ENCODE measurements at places on chromosomes 7 and 10.

GRCh38 chr10:3784510-3785250, at the start of gene KLF6:
Gene KLF6, minus strand, starts transcription at chr10:3785209. Its CDS starts 195 bp downstream, at chr10:3785014.
- DNase-seq: no peak

GRCh38 chr10:102635377-102635776, 8.9 kb upstream of the TRIM8 start:
- no peak for DNase-seq

- no peak for DNase-seq
Measured at GRCh38 chr10:119521443-119522204, 20.9 kb downstream of the RGS10 start.

DNA sequence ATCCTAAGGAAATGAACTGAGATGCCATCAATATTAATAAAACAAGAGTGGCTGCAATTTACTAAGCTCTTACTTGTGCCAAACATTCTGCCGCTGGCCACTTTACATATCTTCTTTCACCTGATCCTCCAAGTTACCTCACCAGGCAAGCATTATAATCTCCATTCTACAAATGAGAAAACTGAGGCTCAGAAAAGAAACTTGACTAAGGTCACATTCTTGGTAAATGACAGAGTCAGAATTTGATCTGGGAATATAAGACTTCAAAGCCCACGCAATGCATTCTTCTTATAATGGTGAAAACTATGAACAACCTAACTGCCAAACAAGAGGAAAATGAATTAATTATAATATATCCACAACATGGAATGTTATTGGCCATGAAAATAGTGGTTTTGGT, 46.1 kb upstream of the SMNDC1 start:
- DNase-seq: no peak

GRCh38 chr7:7812112-7812511, 93.7 kb upstream of the RPA3 start:
- no peak for DNase-seq

DNA sequence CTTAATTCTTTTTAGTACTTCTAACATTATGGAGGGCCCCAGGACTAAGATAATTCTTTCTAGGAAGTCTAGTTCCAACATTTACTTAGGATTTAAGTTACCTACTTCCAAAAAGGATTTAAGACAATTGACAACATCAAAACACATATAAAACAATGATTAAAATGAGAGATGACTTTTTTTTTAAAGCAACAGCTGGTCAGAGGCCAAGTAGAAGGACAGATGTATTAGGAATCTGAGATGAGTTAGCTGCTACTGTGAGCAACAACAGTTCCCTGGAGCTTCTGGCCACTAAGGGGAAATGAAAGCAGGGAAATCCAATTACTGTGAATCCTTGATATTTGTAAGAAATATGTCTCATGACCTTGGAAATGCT, 222.3 kb downstream of the PHTF2 start:
- DNase-seq: no peak

DNA sequence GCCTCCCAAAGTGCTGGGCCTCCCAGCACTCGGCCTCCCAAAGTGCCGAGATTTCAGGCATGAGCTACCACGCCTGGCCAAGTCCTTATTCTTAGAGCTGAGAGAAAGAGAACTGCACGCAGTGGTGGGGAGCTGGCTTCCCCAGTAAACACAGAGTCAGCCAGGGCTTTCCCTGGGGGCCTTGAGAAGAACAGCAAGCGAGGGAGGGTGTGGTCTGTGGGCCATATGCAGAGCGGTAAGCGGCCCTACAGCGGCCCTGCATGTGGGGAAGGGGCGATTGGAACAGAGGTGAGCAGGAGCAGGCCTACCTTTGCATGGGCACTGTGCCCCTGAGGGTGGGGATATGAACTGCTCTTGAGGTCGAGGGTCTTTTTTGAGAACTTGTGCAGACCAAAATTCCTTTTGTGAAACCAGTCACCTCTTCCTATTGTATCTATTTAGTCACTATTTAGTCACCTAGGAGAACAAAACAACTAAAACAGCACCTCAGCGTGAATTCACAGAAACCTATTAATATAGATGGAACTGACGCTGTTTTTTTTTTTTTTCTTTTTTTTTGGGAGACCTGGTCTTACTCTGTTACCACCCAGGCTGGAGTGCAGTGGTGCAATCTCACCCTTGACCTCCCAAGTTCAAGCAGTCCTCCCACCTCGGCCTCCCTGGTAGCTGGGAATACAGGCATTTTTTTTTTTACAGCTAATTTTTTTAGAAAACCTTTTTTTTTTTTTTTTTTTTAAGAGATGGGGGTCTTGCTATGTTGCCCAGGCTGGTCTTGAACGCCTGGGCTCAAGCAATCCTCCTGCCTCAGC, 36.9 kb upstream of the SH2D4B start:
- DNase-seq: no peak

- no peak for DNase-seq
Measured at GRCh38 chr10:103789161-103789560, 66.2 kb downstream of the SH3PXD2A start.

DNA sequence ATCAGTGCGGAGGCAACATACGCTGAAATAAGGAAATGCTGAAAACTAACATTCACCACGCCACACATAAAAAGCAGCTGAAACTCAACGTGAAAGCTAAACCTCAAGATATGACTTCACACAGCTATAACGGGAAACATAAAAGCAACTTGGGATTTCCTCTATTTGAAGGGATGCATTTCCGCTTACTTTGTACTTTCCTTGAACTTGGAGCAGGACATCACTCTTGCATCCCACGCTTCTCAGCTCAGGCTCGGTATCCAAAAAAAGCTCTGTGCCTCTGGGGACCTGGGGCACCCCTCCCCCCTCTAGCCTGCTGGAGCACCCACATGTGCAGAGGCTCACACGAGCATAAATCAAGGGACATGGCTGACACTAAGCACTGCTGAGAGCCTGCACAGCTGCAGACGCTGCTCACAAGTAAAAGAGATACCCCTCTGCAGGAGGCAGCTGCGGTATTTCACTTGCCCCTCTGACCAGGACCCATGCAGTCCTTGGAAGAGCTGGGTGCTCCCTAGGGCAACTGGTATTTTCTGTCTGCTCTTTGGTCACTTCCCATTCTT, 34.2 kb downstream of the PARD3 start:
- no peak for DNase-seq

GRCh38 chr7:90595342-90595800, 750 bp upstream of the CDK14 start:
- peak; percentile 50 for DNase-seq

GRCh38 chr10:85761906-85762445, 604.6 kb downstream of the GRID1 start:
- no peak for DNase-seq

- peak; percentile 68 for DNase-seq
Measured at GRCh38 chr7:16071246-16071857, 350.0 kb downstream of the CRPPA start.

DNA sequence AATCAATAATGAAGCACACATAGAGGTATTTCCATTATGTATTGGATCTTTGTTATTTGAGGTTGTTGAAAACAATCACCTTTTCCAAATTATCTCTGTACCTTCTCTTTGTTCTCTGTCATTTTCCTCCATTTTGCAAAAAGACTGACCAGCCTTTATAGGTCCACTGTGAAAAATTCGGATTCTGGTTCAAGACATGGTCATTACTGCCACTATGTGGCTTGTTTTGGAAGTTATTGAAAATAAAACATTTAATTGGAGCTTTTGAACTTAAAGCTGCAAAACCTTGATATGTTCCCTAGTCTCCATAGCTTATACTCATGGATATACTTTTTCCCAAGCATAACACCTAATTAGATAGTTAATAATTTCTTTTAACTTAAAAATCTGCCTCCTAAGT, 1094.4 kb downstream of the NRG3 start:
- no peak for DNase-seq

DNA sequence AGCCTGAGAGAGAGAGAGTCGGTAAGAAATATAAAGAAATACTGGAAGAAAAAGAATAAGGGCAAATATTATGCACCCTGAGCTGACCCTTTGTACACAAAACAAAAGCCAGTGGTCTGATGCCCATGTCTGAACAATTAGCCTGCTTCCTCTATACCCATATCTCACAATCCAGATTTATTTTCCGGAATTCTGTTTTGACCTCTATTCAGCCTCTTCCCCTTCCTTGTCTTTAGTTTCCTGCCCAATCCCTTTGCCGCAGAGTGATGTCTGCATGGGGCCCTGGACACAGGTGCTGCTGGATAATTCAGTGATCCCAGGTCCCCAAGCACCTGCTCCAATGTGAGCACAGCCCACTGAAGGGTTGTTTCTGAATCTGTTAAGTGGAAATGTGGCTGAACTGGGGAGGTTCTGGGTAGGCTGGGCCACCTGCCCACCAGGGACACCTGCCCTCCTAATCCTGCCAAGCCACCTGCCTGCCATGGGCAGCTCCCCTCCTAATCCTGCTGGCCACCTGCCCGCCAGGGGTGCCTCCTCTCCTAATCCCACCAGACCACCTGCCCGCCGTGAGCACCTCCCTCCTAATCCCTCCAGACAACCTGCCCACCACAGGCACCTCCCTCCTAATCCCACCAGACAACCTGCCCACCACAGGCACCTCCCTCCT, 23.0 kb downstream of the ADGRA1 start:
- no peak for DNase-seq

GRCh38 chr10:92242380-92242779, 48.5 kb downstream of the CPEB3 start:
- DNase-seq: no peak

DNA sequence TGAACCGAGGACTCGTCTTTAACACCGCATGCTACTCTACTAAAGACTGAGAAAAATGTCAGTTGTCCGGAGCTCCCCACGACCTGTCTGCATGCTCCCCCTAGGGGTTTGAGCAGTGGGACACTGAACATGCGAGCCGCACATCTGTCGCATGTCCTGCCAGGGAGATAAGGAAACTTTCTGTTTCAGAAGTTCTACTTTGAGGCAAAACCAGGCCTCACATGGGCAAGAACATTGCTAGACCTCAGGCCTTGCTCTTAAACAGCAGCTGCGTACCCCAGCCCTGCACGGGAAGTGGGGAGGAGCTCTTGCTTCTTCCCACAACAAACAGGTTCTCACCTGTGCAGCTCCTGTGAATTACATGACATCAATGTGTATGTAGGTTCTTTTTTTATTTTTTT, 30.3 kb upstream of the HERPUD2 start:
- DNase-seq: no peak

DNA sequence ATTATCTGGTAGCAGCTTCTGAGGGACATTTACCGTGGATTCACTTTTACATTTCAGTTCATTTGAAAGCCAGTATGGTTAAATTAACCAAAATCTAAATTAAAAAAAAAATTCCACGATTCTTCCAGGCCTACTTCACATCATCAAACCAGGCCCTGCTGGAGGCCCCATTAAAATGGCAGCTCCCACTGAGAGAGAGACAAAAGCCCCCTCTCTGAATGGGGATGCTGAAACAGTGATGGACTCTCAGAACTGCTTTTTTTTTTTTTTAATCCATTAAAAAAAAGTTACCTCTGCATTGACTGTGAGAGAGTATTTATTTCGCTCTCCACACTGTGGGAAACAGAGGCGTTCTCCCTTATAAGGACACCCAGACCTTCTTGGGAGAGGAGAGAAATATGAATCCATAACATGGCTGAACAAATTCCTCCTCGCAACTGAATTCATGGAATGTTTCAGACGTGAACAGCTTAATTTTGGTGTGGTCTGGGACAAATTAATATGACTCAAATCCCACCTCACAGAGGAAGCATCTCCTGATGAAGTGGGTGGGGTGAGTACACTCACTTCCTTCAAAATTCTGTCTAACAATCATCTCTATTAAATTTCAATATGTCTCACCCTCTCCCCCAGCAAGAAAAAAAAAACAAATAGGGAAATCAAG, 73.5 kb downstream of the SAMD9 start:
- no peak for DNase-seq

DNA sequence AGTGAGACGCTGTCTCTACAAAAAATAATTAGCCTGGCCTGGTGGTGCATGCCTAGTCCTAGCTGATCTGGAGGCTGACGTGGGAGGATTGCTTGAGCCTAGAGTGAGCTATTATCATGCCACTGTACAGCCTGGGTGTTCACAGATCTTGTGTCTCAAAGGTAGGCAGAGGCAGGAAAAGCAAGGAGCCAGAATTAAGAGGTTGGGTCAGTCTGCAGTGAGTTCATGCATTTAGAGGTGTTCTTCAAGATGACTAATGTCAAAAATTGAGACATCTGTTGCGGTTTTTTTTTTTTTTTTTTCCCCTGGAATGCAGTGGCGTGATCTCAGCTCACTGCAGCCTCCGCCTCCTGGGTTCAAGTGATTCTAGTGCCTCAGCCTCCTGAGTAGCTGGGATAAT, 5.4 kb downstream of the PPIA start:
- DNase-seq: no peak

- no peak for DNase-seq
Measured at GRCh38 chr10:49739426-49739825, 22.7 kb downstream of the OGDHL start.

DNA sequence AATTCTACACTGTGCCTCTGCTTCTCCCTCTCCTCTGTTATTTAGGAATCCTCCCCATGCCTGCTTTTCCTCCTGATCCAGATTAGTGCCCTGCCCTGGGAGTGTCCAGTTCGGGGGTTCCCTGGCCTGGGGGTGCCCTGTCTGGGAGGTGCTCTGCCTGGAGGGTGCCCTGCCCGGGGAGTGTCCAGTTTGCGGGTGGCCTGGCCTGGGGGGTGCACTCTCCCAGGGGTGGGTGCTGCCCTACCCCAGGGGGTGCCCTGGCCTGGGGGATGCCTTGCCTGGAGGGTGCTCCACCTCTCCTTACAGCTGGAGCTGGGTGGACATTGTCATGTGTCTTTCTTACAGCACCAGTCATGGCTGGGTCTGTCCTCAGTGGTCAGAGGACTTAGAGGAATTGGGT, 20.2 kb downstream of the RAMP3 start:
- DNase-seq: no peak

- DNase-seq: no peak
Measured at GRCh38 chr10:105538874-105539273, 897.8 kb downstream of the SORCS3 start.

- DNase-seq: no peak
Measured at GRCh38 chr10:1324903-1325302, 268.7 kb downstream of the WDR37 start.

DNA sequence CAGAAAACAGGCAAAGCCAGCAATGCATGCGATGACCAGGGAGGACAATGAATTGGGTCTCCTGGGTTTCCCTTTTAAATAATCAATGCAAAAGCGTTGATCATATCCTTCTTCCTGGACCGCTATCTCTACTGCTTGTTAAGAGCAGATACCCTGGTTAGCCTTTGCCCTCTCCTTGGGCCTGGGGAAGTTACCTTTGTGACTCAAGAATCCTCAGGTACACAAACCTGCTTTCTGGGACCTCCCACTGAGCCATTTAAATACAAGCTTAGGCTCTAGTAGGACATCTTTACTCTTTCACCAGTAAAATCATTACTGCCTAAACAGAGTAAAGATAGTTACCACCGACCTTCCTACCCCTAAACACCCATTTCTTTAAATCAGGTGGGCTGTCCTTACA, 173.9 kb downstream of the WNT2 start:
- DNase-seq: no peak

DNA sequence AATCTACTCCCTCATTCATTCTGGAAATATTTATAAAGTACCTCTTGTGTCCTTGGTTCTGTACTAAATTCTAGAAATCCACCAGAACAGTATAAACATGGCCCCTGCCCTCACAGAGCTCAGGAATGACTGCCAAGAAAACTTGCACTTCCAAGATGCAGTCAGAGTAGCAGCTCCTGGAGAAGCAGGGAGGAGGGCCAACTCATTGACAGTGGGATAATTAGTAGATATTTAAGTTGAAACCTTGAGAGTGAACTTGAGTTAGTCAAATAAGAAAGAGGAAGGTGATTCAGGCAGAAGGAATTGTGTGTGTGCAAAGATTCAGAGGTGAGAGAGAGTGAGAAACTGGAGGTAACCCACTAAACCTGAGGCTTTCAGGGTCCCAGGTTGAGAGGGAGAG, 182.2 kb upstream of the INHBA start:
- no peak for DNase-seq

All from NCI-H1092 (cell line).